ENCODE measurements at places on chromosomes 2 and 18. TPM values are rescaled to one million over a fixed set of nuclear protein-coding genes. Genes with fewer than 3 reads are reported as not detected.

DNA sequence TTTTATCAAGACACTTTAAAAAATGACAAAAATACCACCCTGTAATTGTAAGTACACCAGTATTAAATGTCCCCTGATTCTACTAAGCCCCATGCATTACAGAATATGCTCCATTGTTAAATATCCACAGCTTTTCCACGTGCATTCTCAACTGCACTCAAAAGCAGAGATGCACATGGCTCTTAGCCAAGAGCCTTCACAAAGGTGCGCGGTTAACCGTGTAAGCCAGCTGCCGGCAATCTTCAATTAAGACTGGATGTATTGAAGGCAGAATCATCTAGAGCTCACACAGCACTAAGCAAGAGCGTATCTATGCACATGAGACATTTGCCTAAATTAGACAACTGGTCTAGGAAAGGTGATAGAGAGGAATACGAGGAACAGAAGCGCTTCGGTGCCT, 278.3 kb downstream of the NAPG start:
- DNase-seq: no peak

DNA sequence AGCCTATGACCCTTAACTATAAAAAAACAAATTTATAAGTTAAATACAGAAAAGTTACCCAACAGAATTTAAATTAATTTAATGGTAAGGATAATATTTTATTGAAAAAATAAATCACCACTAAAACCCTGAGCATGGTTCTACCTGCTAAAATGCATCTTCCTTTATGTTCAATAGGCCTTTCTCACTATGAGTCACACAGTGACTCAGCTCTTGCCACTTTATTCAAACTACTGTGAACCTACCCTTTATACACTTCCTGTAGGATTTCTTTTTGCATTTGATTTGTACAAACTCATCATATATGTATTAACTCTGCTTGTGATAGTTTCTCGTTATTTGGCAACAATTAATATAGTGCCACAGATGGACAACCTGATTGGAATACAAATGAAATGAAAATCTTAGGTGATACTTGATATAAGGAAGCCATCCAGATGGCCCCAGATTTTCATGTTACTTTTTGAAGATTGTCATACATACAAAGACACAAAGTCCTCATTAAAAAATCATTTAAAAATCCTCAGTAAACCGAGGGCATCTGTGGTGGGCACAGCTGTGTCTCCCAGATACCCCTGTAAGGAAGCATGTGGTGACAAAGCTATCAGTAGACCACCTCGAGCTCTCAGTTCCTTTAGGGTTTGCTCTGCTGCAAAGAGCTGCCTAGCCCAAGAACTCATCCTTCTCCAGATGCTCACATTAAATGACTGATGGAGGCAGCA, 55.2 kb upstream of the COBLL1 start:
- no peak for DNase-seq

- DNase-seq: no peak
Measured at GRCh38 chr2:111678651-111679050, 205.3 kb downstream of the ANAPC1 start.

DNA sequence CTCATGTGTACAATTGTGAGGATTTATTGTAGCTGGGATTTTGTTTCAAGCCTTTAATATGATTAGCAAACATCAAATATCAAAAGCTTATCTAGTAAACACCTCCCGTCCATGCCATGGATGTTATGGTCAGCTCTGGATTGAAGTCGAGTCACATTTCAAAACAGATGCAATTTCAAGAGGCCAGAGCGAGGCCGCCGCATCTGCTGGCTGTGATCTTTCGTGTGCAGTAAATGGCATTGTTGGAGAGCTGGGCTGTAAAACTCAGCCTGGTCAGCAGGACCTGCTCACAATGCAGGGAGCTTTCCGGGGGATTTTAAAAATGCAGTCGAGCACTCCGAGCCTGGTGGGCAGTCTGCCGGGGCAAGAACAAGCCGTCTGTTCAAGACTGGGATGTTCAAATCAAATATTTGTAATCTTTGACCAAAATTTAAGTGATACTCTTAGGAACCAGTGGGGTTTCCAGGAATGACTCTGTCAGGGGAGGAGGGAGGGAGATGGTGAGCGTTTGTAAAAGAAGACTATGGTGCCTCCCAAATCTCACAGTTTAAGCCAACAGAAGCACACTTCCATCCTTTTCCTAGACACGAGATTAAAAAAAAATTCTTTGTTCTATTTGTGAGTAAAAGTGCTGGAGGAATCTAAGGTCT, 97.6 kb downstream of the MYCN start:
- DNase-seq: no peak

DNA sequence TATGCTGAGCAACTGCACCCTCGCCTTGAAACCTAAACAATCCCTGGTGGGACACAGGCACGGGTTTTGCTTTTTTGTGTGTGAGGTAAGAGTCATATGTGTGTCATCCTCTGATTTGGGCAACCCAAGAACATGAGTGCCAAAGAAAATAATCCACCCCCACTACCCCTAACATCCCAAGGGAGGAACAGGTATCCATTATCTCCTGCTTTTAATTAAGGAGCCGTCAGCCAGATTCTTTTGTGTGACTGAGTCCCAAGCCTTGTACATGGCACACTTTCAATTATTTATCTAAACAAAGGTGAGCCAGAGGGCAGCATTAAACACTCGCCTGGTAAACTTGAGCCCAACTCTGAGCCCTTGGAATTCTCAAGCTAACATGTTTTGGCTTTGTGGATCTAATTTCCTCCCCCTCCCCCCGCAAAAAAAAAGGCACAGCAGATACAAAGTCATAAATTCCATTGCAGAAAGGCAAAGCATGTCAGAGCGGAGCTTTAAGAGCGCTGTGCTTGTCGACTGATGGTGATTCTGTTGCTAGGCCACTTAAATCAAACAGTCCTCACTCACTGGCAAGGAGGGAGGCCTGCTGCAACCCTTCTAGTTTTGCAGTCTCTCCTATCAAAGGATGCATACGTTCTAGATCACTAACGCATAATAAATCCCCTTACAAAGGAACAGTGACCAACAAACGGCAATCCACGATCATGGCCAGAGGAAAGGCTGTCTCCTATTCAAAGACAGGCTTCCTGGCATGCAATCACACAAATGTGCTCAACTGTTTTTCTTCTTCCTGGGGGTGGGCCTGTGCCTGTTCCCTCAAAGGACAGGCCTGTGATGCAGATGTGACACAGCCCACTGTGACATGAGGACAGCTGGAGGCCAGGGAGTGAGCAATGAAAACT, 143.5 kb upstream of the LMAN1 start:
- DNase-seq: no peak

DNA sequence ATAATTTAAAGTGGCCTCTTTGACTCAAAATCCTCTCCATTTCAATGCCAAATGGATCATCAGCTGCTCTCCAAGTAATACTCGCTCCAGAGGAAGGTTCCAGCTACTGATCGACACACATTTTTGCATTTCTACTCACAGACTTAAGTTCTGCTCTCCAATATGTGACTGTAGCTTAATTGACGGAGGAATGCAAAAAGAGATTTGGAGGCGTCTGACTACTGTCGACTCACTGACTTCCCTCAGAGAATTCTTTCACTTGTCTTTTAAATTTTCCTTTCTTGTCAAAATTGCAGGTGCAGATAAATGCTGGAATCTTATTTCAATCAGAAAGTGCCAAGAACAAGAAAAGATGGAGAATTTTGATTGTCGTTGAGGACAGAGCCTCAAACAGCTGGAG, 84.1 kb upstream of the PAPOLG start:
- DNase-seq: no peak

FLACC1 gene
- 3.7 TPM for total RNA-seq

ALPG gene
- total RNA-seq: not detected

Measured in cerebellum (tissue), 4 donors.